Right renal cortex interstitium (tissue), 3 donors: ENCODE measurements at places on chromosomes 5 and 9.
A peak's percentile ranks its signal among the peaks of the same experiment; 100 is the strongest.

DNA sequence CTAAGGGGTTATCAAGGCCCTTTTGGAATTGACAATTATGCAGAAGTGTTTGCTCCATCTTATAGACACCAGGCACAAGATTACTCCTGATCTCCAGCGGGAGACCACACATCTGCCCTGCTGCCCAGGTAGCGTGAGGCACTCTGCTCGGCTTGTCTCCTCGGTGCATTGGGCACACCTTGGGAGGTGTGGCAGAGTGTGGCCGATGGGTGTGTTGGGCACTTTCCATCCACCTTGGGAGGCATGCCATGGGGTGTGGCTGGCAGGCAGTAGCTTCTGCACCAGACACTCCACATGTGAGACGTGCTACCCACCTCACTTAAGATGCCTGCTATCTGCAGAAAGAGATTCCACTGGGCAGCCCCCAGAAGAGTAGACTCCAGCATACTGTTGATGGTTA is 54.1 kb downstream of the GADD45G start:
- DNase-seq: no peak

DNA sequence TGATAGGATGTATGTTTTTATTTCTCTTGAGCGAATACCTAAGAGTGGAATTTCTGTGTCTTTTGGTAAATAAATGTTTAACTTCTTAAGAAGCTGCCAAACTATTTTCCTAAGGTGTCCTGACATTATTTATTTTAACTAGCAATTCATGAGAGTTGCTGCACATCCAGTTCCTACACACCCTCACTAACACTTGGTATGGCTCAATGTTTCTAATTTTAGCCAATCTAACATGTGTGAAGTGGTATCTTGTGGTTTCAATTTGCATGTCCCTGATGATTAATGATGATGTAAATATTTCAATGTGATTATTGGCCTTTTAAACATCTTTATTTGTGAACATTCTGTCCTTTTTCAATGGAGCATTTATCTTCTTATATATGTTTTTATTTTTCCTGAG is 2095.5 kb upstream of the C9orf72 start:
- DNase-seq: no peak

DNA sequence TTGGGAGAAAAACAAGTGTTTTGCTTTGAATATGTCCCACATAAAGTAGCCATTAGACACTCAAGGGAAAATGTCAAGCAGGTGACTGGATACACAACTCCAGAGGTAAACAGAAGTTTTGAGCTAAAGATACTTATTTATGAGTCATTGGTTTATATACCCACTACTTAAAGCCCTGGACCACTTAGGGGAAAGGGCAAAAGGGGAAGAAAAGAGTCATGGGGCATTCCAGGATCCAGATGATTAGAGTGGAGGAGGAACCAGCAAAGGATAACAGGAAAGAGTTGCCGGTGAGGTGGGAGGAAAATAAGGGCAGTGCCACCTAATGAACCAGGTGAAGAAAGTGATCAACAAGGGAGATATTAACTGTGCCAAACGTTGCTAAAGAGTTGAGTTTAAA is 254.2 kb upstream of the NR4A3 start:
- DNase-seq: no peak

- DNase-seq: no peak
These were observed 31.4 kb upstream of the PSD2 start for GRCh38 chr5:139763930-139764791.

- DNase-seq: no peak
These were observed 36.7 kb downstream of the PROP1 start for GRCh38 chr5:177959315-177959714.

GRCh38 chr5:1735320-1735970 is 64.2 kb downstream of the MRPL36 start:
- DNase-seq: no peak

- no peak for DNase-seq
These were observed 143.4 kb downstream of the MTRR start for GRCh38 chr5:8012131-8012977.

DNA sequence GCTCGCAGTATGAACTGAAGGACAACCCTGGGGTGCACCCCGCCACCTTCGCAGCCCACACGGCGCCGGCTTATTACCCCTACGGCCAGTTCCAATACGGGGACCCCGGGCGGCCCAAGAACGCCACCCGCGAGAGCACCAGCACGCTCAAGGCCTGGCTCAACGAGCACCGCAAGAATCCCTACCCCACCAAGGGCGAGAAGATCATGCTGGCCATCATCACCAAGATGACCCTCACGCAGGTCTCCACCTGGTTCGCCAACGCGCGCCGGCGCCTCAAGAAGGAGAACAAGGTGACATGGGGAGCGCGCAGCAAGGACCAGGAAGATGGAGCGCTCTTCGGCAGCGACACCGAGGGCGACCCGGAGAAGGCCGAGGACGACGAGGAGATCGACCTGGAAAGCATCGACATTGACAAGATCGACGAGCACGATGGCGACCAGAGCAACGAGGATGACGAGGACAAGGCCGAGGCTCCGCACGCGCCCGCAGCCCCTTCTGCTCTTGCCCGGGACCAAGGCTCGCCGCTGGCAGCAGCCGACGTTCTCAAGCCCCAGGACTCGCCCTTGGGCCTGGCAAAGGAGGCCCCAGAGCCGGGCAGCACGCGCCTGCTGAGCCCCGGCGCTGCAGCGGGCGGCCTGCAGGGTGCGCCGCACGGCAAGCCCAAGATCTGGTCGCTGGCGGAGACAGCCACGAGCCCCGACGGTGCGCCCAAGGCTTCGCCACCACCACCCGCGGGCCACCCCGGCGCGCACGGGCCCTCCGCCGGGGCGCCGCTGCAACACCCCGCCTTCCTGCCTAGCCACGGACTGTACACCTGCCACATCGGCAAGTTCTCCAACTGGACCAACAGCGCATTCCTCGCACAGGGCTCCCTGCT is 3.8 kb downstream of the IRX1 start:
- DNase-seq: no peak

- DNase-seq: no peak
These were observed 85.2 kb downstream of the ARSB start for GRCh38 chr5:78899922-78900362.

GRCh38 chr5:142186514-142186856 is 77.9 kb downstream of the NDFIP1 start:
- DNase-seq: no peak

DNA sequence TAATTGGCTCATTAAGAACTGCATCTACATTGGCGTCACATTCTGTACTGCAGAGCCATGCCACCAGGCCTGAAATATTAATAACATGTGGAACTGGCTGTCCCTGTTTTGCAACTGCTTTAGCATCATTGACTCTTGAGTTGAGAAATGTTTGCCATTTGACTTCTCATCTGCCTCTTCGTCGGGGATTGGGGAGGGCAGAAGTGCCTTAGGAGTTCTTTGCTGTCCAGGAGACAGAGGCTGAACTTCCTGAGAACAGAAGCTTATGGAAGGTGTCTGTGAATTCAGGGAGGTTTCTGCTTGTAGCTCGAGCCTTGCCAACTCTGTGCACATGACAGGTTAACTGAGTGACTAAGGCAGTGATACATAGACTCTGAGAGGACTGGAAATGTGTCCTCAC is 265.0 kb downstream of the KIF4B start:
- no peak for DNase-seq

GRCh38 chr5:131528682-131529081 is 106.3 kb downstream of the RAPGEF6 start:
- DNase-seq: no peak

DNA sequence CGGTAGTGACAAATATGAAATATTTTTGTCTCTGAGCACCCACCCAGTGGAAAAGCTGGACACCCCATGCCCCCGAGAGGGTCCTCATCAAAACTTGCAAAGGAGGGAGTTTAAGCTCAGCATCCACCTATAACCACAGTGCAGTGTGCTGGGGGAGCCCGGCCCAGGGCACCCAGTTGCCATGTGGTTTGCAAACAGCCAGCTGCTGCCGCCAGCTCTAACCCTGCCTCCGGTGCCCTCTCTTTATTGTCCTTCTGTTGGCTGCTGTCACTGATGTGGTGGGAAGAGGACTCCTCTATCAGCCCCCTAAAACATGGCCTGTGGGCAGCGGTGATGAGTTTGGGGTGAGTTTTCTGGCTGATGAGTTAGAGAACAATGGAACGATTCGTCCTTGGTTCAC is 160.9 kb upstream of the MVB12B start:
- no peak for DNase-seq

GRCh38 chr9:124019771-124020519 is 8.4 kb downstream of the LHX2 start:
- no peak for DNase-seq

DNA sequence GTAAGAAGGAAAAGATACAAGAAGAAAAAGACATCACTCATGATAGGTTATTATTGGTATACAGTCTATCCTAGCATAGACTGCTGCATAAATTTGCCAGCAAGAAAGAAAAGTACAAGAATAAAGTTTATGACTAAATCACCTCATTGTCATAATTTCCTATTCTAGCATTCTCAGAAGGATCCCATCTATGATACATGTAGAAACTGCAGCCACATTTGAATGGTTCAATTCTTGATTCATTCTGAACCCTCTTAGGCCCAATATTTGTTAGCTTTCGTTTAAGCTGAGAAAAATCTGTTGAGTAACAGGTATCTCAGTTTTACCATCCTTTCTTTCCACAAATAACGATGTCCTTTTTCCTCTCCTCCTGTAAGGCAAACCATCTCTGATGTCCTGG is 21.2 kb downstream of the INVS start:
- no peak for DNase-seq

DNA sequence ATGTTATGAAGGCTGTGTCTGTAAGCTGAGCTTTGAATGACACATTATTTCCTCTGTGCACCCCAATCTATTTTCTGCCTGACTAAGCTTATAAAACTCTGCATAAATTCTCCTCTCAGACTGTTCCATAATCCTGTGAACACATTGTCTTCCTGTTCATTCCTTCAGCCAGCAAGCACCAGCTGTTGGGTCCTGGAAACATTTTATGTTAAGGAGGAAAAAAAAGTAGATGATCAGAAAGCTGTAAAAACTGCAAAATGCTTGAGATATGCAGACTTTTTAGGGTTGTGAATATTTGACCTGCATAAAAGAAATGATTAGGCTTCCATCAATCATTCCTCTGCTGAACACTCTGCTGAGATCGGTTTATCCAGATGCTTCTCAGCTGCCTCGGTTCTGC is 1246.0 kb upstream of the DMAC1 start:
- DNase-seq: peak; percentile 31

DNA sequence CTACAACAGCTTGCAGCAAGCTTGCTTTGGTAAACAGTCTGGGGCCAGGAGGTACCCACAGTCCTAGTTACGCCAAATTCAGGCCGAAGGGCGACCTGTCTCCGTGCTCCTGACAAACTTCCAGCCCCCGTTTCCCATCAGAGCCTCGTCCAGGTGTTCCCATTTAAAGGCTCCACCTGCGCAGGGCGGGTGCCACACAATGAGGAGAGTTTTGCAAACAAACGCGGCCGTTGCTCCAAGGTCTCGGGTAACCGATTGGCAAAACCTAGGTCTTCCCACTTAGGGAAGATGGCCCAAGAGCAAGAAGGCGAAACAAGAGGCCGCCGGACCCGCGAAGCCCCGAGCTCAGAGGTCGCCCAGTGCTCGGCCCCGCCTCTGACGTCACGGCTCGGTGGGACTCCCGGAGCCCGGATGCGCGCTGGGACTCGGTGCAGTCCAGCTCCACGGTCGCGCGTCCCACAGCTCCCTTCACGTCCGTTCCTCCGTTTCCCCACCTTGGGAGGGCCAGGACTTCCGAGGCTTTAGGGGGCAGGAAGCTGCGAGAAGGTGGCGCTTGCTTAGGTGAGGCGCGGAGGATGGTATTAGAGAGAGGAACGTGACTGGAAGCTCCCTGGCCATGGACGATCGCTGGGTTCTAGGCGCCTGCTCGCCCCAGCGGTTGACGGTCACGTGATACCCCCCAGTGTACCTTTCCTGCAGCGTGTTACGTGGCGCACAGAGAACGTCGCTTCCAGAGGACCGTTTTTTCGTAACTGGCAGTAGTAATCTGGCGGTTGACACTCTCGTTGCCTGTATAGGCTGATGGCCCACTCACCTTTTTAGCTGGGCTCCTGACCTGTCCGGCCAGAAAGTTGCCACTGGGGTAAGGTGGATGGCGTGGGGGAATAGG is 41.8 kb upstream of the KDM4C start:
- no peak for DNase-seq

DNA sequence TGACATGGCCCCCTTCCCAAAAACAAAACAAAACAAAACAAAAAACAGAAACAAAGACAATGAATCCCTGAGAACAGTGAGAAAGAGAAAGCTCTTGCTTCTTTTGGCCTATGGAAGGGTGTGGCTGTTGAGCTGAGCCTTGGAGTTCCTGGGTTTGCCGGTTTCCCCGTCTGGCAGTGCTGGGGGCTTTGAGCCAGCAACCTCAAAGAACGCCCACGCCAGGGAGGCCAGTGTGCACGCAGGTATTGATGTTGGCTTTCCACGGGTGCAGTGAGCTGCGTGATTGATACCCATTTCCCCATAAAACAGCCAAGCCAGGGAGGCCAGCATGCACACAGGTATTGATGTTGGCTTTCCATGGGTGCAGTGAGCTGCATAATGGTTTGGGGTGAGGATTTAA is 8.3 kb upstream of the LCN1 start:
- DNase-seq: no peak
